ENCODE measurements at places on chromosomes 13 and 19. TPM values are rescaled to one million over a fixed set of nuclear protein-coding genes. Genes with fewer than 3 reads are reported as not detected.

The NHLRC3 gene
- 5.9 TPM for total RNA-seq

The MAMSTR gene
- total RNA-seq, result 0.47 TPM

The ZNF132 gene
- total RNA-seq, result 1.4 TPM

The ATP7B gene
- total RNA-seq, result 0.85 TPM

DNA sequence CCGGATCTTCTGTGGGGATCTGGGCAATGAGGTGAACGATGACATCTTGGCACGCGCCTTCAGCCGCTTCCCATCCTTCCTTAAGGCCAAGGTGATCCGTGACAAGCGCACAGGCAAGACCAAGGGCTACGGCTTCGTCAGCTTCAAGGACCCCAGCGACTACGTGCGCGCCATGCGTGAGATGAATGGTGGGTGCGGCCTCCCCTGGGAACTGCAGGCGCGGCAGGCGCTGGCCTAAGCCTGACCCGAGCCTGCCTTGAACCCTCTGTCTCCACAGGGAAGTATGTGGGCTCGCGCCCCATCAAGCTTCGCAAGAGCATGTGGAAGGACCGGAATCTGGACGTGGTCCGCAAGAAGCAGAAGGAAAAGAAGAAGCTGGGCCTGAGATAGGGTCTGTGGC lies 4.4 kb upstream of the ETV2 start:
- DNase-seq, result no peak

GRCh38 chr13:111031531-111031961 lies 83.6 kb upstream of the ARHGEF7 start:
- no peak for DNase-seq

DNA sequence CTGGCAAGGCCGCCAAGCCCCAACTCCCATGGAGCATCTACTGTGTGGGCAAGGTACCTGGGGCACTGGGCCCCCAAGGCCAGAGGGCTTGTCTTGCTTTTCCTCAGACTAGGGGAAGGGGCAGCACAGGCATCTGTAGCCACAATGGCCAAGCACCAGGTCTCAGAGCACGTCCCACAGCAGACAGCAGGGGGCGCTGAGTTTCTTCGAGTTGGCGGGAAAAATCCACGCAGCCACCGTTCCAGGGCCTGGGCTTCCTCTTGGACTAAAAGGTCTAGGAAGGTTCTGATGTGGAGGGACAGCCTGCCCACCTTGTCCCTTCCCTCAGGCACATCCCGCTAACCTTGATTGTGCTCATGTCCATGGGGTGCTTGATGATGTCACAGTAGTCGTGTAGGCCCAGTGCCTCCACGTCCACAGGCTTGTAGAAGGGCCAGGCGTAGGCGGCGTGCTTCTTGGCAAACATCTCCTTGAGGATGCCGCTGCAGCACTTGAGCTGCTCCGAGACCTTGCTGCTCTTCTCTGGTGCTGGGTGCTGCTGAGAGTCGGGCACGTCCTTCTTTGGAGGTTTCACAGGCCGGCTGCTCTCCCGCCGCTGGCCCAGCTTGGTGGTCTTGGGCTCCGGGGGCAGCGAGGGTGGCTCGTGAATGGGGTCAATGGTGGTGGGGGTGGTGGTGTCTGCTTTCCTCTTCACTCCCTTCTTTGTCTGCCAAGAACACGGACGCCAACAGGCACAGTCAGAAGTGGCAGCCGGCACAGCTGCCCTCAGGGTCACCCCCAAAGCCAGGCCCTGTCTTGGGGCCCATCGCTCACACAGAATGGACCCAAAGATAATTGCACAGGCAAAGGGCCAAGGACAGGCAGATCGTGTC lies 32.0 kb upstream of the EPHX3 start:
- peak; percentile 63 for DNase-seq
